Stimulated activated CD4-positive, alpha-beta T cell treated with anti-CD3 and anti-CD28 coated beads, Interleukin-12 subunit alpha, Interleukin-12 subunit beta, amount 100 ng/mL, for 48 hours (primary cell): ENCODE measurements at places on chromosomes 5 and 9.

- no peak for DNase-seq
Measured at GRCh38 chr9:37939575-37940095, 35.7 kb upstream of the SLC25A51 start.

DNA sequence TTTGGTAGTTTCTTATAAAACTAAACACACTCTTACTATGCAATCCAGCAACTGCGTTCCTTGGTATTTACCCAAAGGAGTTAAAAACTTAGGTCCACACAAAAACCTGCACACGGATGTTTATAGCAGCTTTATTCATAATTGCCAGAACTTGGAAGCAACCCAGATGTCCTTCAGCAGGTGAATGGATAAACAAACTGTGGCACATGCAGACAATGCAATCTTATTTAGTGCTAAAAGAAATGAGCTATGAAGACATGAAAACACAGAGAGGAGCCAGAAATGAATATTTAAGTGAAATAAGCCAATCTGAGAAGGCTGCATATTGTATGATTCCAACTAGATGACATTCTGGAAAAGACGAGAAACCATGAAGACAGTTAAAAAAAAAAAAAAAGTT is 10.7 kb downstream of the WNK2 start:
- DNase-seq = no peak

- DNase-seq = no peak
Measured at GRCh38 chr5:177496727-177497291, 595 bp downstream of the PDLIM7 start.

- no peak for DNase-seq
Measured at GRCh38 chr9:126508171-126508591, 105.5 kb upstream of the LMX1B start.

- DNase-seq = no peak
Measured at GRCh38 chr9:123383512-123384170, 27.6 kb downstream of the CRB2 start.

DNA sequence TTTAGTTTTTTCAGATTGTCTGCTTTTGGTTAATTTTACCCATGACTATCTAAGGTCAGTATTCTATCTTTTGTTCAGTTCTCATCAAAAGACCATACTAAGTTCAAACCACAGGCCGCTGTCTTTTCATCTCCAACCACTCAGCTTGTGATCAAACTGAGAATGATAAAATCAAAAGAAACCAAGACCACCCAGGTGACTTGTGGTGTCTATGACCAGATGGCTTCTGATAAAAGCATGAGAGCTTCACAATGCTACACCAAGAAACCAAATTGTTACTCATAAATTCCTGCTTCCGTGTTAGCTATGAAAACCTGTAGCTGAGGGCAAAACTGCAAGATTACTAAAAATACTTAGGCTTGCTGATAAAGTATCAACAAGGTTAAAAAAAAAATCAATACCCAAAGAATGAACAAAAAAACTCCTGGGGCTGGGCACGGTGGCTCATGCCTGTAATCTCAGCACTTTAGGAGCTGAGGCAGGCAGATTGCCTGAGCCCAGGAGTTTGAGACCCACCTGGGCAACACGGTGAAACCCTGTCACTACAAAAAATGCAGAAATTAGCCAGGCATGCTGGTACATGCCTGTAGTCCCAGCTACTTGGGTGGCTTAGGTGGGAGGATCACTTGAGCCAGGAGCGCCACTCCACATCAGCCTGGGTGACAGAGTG is 25.8 kb upstream of the GPX8 start:
- no peak for DNase-seq

- no peak for DNase-seq
Measured at GRCh38 chr9:29659014-29659413, 2085.7 kb upstream of the C9orf72 start.

DNA sequence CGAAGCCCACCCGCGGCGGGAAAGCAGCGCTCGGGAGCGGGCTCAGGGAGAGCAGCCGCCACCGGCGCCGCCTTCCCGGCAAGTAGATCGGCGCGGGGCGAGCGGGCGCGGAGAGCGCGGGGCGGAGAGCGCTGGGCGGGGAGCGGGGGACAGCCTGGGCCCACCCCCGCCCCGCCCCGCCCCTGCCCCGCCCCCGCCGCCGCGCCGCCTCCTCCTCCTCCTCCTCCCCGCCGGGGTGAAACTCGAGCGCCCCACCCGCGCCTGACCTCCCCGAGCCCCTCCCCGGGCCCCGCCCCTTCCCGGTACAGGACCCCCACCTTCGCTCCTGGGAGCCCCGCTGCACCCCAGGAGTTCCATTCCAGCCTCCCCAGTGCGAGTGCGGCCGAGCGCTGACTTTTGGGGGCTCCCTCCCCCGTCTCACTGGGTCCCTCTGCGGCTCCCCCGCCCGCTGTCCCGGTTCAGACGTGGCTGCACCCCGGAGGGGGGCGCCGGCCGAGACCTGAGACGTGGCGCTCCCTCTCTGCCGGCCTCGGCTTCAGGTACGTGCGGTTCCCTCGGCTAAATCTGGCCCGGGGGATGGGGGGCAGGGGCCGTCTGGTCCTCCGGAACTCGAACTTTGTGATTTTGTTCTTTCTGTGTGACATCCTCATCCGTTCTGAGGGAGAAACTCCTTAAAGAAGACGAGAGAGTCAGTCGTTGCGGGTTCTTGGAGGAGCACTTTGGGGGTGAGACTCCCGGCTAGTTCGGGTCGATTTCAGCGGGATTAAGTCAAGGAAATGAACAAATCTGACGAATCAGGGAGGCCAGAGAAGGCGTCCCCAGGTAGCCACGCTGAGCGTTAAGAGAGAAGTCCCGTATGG is at the start of gene SEMA5A:
SEMA5A (minus strand) TSS at position 84 of the 860 bp plus-strand sequence. CDS start 166,129 bp downstream, outside the sequence.
- DNase-seq = no peak

DNA sequence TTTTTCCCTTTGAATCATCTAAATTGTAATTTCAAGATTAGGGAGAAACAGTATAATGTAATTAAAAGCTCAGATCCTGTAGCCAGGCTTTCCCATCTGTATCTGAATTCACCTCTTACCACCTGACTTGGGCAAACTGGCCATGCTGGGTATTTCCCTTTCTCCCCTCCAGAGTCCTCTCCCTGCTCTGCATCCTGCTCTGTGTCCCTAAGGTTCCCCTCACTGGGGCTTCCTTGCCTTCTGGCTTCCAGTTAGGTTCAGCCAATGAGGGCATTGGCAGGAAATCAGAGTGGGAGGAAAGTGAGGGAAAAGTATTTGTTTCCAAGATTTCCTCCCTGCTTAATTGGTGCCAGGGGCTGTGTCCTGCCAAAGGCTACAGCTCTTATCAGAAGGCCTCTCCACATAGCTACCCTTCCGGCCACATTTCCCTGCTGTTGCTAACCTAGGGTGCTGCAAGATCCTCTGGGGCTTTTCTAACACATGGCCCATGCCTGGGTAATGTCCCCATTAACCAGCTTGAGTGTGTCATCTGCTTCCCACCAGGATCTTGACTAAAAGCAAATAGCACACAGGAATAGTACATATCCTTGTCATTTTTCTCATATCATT is 51.0 kb upstream of the MPDZ start:
- no peak for DNase-seq

- DNase-seq = no peak
Measured at GRCh38 chr5:120098902-120099535, 365.1 kb upstream of the PRR16 start.

GRCh38 chr5:103003872-103004271 is 116.1 kb downstream of the GIN1 start:
- no peak for DNase-seq

- DNase-seq = no peak
Measured at GRCh38 chr5:88509403-88509802, 240.8 kb upstream of the TMEM161B start.

GRCh38 chr9:92527832-92528521 is 7.8 kb downstream of the ECM2 start:
- no peak for DNase-seq

DNA sequence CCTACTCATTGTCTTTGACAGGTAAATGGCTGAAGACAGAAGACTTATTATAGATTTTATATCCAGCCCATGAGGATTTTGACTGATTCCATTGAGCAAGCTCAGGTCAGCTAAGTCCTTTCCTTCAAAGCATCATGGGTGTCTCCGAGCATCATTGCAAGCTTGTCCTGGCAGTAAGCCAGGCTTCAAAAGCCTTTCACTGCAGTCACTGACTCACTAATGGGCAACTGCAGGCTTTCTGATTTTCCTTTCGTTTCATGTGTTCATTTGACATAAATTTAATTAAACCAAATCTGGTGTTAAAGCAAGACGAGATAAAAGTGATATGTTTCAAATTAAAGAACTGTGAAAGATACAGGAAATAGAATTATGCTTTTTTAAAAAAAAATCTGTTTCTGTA is 426.2 kb downstream of the ANXA1 start:
- no peak for DNase-seq

DNA sequence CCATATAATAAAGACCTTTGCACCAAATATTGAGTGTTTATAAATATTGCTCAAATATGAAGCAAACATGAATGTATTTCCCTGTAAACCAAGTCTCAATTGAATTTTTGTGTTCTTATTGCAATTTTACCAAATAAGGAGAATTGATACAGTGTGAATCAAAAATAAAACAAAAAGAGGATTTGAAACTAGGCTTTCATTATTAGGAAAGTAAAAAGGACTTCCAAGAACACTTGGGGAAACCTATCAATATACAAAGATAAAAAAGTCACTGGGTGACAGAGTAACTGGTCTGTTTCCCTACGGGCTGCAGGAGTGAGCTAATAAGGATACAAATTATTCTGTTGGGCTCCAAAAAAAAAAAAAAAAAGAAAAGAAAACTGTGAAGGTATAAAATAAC is 44.8 kb upstream of the SNX2 start:
- DNase-seq = no peak

DNA sequence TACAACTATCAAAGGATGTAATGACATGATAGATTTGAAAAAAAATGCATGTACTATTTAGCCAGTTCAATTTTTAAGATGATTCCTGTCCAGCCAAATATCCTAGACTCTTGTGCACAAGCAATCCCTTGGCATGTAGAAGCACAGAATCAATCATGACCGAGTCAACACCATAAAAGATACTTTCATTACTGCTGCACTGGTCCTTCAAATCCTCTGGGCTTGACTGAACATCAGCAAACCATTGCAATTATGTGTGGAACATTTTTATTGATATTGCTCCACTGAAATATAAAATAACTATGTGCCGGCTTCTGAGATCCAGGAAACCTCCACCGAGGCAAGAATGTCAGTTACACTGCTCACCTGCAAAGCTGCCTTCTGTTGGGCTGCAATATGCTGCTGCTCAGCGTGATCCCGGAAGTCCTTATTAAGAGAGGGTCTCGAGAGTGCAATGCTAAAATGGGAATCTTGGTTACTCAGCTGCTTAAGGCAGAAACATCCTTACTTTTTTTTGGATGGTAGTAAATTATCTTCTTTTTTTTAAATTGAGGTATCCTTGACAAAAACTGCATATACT is 28.7 kb downstream of the INIP start:
- DNase-seq = no peak

DNA sequence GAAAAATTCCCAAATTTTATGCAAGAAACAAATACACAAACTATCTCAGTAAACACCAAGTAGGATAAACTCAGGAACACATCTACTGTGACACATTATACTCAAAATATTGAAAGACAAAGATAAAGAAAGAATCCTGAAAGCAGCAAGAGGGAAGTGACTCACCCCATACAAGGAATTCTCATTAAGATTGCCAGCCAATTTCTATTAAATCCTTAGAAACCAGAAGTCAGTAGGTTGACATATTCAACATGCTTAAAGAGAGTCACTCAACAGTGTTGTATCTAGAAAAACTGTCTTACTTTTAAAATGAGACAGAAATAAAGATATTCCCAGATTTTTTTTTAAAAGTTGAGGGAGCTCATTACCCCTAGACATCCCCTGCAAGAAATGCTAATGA is 15.5 kb downstream of the SPATA31E1 start:
- no peak for DNase-seq

GRCh38 chr9:91694081-91694870 is 255.8 kb downstream of the ROR2 start:
- no peak for DNase-seq

GRCh38 chr5:113749334-113749733 is 235.8 kb downstream of the YTHDC2 start:
- no peak for DNase-seq

DNA sequence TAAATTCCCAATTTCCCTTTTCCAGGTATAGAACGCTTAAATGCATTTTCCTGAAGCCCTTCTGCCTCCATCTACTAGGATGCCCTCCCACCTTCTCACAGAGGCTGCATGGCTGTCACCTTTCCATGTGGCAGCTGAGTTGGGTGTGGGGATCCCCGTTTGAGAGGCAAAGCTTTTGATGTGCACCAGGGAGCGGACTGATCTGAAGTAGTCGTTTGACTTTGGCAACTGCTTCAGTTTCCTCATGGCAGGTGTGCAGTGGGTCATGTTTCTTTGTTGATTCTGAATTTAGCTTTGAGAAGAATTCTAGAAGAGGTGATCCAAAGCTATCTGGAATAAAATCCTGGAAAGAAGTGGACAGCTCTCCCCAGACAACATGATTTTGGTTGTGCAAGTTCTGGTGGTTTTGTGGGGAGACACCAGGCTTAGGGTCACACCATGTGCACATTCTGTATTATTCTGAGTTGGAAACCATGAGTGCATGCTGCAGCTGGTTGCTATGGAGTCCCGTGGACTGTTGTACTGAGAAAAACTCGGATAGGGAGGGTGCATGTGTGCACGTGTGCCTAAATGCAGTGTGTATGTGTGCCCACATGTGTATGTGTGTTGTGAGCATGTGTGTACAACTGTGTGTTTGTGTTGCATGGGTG is 63.5 kb downstream of the GADD45G start:
- no peak for DNase-seq

- no peak for DNase-seq
Measured at GRCh38 chr9:137978262-137978714, 100.7 kb downstream of the CACNA1B start.

DNA sequence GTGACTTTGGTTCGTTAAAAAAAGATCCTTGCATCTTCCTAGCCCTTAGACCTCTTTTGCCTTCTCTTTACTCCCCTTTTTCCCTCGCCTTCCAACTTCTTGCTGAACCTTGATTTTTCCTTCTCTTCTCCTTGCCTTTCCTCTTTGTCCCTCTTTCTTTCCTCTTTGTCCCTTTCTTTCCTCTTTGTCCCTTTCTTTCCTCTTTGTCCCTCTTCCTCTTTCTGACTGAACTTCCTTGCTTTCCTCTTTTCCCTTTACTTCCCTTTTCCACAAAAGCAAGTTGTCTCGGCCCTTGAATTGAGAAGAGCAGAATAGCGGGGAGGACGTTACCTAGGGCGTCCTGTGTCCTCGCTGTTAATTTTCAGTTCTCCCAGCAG is 1.4 kb upstream of the MLLT3 start:
- DNase-seq = no peak

DNA sequence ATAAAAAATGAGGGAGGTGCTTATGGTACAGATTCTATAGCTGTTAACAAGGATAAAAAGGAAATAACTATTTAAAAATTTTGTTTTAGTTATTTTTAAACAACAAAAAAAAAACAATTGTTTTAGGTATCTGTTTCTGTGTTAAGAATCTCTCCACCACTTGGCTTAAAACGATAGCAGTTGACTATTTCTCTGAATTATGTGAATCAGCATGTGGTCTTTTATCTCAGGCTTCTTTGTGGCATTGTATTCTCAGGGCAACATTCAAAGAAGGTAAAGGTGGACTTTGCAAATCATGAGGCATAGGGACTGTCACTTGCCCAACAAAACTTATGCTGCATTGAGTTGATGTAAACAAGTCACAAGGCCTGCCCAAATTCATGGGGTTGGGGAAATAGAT is 55.2 kb downstream of the ERBIN start:
- DNase-seq = no peak
